Hippocampal formation (tissue), 2 donors: ENCODE measurements at places on chromosomes 16 and 17.

DNA sequence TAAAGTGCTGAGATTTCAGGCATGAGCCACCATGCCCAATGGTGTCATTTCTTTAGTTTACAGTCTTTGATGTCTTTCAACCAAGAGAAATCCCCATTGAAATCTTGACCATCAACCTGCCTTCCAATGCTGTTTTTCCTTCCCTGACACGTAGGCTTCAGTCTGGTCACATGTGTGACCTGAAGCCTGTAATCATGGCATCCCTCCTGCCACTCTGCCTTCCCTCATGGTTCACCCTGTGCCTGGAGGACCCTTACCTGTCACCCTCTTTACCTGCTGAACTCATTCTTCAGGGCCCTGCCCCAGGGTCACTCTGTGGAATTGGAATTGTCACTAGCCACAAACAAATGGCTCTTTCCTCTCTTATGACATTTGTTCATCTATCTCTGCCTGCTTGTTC, 18.1 kb upstream of the ARHGAP23 start:
- DNase-seq: no peak

GRCh38 chr17:79217473-79218135, 143.0 kb downstream of the ENGASE start:
- DNase-seq: no peak

DNA sequence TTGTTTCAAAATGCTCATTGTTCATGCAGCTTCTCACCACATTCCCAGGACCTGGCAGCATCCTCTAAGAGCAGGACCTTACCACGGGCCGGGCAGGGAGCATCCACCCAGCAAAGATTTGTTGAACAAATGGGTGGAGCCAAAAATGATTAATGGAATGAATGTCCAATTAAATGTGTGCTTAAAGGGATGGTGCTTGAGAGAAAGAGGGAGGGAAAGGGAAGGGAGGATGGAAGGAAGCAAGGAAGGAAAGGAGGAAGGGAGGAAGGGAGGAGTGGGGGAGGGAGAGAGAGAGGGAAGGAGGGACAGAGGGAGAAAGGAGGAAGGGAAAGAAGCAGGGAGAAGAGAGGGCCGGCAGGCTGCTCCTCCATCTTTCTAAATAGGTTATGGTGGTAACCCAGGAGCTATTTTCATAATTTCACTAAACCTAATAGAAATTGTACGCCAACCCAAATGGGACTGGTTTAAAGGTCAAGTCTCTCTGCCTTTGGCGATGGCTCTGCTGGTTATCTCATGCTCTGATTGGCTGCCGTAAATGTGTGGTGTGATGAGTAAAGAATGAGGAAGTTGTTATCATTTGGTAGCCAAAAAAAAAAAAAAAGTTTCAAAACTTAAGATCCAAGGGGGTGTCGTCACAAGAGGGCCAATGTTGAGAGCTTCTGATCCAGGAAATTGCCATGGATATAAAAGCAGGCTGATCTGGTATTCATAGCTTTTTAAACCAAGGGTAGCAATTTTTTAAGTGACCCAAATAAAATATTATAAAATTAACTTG, 126.7 kb upstream of the FOXF1 start:
- no peak for DNase-seq

- no peak for DNase-seq
These were observed 73.4 kb downstream of the MYO1D start for GRCh38 chr17:32803544-32803943.

DNA sequence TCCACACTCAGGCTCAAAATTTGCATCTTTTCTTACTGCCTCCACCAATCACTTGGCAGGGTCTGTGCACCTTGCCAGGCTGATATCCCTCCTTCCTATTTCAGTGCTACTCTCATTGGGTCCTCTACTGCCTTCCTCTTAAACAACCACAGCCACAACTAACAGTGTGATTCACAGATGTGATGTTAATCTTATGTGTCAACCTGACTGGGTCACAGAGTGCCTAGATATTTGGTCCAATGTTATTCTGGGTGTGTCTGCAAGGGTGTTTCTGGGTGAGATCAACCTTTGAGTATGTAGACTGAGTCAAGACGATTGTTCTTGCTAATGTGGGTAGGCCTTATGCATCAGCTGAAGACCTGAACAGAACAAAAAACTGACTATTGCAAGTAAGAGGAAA, 51.3 kb upstream of the IRX6 start:
- no peak for DNase-seq

DNA sequence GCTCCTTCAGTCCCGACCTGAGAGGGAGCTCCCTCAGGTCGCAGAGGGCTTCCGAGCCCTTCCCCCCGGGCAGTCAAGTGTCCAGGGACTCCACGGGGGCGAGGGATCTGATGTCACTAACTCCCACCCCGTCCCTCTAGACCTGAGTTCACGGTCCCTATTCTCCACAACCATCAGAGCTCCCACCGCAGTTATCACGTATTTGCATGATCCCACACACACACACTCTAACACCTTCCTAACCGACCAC, 3.7 kb upstream of the PER1 start:
- DNase-seq: no peak

DNA sequence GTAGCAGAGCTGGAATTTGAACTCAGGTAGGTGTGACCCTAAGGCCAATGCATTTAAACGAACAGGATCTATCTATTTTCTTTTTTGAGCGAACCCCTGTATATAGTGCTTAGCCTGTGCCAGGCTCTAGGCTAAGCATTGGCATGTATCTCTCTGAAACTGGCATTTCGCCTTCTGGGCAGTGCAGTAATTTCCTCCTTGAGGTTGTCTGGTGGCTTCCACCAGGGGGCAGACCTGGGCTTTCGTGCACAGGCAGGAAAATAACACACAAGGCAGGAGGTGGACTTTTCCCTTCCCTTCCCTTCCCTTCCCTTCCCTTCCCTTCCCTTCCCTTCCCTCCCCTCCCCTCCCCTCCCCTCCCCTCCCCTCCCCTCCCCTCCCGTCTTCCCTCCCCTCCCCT, 34.4 kb upstream of the PRKCB start:
- DNase-seq: peak; percentile 27

GRCh38 chr16:57131351-57131970, 39.1 kb downstream of the CPNE2 start:
- peak; percentile 91 for DNase-seq

GRCh38 chr16:81445143-81445961, 744 bp downstream of the CMIP start:
- no peak for DNase-seq

GRCh38 chr16:54526916-54527315, 240.3 kb upstream of the IRX3 start:
- no peak for DNase-seq

- no peak for DNase-seq
These were observed 7.4 kb upstream of the SPAG9 start for GRCh38 chr17:51128076-51128475.

GRCh38 chr17:58643147-58643546, 48.7 kb downstream of the TEX14 start:
- DNase-seq: no peak

DNA sequence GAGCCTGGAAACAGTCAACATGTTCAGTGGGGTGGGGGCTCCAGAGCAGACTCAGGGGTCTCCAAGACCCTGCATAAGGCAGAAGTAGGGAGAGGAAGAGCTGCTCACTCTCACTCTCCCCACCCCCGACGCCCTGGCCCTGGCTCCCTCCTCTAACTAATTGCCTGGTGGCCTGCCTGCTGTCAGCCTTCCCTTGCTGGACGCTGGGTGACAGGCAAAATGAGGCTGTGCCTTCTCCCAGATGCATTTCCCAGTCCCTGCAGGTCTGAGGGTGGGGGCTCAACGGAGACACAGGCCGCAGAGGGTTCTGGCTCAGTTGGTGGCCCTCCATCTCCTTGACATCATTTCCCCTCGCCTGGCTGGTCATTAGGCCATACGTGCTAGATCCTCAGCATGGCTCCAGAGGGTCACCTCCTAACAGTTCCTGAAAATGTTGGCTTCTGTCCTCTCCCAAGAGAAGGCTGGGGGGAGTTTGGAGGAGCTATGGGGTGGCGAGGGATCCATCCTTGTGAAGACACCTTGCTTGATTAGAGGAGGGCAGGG, 1.4 kb downstream of the FMNL1 start:
- DNase-seq: no peak

GRCh38 chr16:70594569-70594968, 51.8 kb upstream of the IL34 start:
- no peak for DNase-seq

- no peak for DNase-seq
These were observed 1.4 kb downstream of the SETD6 start for GRCh38 chr16:58516768-58517107.

DNA sequence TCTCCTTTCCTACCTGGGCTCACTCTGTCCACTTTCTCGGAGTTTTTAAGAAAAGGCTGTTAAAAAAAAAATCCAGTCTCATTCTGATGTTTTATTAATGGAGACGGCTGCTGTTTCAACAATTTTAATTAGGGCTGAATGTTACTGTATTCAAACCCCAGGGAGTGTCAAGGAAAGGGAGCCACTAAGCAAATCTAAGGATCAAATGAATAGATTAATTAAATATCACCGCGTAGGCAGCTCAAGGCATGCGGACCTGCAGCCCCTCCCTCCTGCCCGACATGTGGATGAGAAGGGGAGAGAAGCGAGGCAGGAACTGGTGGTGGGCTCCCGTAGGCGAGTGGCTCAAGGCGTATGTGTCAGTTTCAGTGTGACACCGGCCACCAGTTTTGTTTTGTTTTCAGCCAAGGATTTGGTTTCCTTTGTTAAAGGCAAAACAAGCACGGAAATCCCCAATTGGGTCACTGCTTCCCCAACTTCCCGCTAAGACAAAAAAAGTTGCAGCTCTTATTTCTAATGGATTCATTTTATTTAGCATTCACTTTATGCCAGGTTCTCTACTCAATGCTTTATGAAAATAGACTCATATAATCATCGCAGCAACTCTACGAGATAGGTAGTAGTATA, 110.6 kb downstream of the GP2 start:
- DNase-seq: no peak

DNA sequence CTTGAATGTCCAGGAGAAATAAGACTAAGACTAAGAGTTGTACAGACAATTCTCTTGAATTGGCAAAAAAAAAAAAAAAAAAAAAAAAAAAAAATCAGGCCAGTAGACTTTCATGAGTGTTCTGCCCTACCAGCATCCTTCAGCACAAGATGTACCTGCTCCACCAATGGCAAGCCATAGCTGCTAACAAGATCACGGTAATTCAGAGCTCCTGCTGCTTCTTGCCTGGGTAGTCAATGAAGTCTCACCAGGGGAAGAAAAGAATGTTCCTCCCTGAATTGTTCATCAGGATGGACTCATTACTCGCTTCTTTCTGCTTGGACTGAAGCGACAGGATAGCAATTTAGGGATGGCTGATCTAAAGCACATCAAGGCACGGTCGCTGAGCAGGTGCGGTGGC, 31.1 kb upstream of the APOH start:
- no peak for DNase-seq

DNA sequence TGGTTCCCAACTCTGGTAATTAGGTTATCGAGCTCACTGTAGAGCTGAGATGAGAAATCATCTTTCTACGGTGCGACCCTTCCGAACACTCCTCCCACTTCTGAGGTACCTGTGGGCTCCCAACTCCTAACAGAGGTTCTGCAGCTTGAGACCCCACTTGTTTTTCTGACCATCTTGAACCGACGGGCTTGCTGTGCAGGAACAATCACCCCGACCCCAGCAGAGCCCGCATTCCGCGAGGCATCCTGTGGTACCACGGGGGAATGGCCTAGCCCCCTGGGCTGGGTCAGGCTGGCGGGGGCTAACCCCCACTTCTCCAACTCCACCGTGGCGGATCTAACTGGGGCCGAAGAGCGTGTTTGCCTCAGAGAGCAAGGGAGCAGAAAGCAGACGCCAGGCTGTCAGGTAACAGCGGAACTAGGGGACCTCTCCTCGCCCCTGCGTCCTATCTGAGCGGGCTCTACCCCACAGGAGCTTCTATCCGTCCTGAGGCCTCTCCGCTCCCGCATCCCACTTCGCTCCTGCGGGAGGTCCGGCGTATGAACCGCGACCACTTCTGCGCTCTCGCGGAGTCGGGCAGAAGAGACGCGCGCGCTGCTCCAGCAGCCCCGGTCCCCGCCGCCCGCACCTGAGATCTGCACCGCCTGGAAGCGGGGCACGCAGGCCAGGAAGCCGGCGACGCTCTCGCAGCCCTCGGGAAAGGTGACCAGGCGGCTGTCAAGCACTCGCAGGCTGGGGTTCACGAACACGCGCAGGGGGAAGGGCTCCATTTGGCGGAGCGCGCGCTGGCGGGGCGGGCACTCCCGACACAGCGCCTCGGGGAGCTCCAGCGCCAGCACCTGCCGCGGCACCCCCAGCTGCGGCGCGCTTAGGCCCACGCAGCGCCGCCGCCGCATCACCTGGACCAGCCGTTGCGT, 761 bp downstream of the PDF start:
- no peak for DNase-seq

DNA sequence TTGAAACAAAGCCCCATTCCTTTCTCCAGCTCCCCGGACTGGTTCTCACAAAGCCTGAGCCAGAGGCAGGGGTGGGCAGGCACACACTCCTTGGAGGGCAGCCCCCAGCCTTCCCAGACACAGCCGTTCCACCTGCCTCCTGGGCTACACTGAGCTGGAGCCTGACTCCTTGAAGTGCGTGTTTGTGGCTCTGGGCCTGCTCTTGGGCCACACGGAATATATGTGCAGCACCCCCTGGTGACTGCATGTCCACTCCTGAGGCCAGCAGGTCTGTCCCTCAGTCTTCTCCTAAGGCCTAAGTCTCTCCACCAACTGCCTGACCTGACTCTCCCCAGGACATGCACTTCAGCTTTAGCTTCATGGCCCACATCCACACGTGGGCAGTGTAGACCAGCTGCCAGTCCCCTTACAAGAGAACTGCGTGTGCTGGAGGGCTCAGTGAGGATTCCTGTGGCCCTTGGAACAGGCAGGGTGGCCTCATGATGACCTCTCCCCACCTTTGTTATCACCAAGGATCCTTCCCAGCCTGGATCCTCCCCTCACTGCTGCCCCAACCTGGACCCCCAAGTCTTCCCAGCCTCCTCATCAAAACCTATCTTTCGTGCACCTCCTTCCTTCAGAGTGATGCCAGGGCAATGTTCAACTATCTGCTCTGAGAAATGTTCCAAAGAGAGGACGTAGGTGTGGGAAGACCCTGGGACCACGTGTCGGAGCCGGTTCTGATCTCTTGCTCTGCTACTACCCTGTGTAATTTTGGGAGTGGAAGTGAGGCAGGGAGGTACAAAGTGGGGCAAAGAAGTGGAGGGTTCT, 12.4 kb upstream of the SLC6A2 start:
- no peak for DNase-seq

DNA sequence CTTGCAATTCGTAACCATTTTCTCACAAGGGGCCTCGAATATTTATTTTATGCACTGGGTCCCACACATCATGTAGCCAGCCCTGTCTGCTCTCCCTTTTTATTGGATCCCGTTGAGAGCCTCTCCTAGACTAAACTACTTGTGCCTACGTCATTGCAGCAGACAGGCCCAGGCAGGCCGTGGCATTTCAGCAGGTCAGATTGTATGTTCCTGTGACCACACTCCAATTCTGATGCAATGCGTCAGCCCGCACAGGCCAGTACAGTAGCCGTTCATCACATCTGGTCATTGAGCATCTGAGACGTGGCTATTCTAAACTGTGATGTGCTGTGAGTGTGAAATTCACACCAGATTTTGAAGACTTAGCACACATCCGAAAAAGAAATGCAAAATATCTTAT, 42.2 kb downstream of the ABAT start:
- DNase-seq: no peak
